ENCODE measurements at places on chromosomes 1 and 21.
A peak's percentile ranks its signal among the peaks of the same experiment; 100 is the strongest.

- DNase-seq, result no peak
Observed at GRCh38 chr1:181583598-181583997, 100.3 kb downstream of the CACNA1E start.

DNA sequence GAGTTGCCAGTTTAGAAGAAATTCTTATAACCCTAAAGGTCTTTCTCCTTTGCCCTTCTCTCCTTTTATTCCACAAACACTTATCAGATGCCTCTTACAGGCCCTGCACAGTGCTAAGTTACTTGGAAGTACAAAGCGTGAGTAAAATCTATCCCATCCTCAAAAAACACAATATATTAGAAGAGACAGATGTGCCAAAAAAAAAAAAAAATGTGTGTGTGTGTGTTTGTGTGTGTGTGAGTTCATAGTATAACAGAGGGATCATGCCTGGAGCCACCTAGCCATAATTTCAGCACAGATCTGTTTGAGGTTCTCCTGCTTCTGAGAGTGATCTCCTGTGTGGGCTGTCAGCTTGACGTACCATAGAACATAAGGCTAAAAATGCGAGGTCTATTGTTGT, 5.0 kb downstream of the FAM20B start:
- DNase-seq, result no peak

DNA sequence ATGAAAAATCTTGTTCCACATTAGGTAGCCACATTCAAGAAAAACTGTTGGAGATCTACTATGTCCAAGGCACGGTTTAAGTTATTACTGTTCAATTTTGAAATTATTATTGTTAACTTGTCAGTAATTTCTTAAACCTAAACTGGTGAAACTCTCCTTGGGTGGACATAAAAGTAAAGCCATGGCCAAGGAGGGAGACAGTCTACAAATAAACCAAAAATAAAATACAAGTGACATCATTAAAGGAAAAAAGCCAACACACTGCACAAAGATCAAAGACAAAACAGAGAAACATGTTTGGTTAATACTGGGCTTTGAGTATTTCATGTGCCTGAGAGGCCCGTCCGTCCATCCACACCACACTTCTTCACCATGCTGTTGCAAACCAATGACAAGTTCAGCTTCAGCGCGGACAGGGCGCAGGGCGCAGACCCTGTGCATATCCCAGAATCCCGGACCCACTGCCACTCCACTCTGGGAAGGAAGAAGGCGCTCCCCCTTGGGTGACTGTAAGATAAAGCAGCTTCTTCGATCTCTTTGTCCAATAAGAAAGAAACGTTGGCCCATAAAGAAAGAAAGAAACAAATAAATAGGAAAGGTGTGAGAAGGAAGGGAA, 918 bp upstream of the RASAL2 start:
- DNase-seq, result no peak

DNA sequence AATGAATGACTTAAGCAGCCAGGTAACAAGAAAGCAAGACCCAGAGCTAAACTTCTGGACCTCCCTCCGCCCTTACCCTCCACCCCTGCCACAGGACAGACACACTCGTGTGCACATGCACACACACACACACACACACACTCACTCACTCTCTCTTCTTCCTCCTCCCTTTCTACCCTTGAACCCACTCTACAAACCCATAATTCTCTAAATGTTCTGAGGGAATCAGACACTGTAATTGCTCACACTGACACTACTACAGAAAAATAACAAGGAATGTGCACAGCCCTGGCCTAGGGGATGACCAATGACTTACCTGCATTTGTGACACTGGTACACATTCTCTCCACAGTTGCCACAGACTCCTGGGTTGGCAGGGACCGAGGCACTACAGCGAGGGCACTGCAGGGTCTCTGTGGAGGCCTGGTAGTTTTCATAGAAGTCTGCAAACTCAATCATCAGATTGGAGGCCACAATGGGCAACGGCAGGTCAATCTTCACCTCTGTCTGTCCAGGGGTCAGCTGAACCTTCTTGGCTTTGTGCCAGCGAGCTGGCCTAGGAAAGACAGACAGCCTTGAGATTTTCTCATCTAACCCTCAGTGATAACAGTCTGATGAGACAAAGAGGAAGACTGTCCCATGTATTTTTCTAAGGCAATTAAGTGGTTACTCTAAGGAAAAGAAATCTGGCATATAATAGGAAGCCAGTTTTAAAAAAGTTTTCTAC, 94.8 kb downstream of the UBR4 start:
- no peak for DNase-seq

- no peak for DNase-seq
Observed at GRCh38 chr1:155003227-155003765, 694 bp downstream of the ZBTB7B start.

DNA sequence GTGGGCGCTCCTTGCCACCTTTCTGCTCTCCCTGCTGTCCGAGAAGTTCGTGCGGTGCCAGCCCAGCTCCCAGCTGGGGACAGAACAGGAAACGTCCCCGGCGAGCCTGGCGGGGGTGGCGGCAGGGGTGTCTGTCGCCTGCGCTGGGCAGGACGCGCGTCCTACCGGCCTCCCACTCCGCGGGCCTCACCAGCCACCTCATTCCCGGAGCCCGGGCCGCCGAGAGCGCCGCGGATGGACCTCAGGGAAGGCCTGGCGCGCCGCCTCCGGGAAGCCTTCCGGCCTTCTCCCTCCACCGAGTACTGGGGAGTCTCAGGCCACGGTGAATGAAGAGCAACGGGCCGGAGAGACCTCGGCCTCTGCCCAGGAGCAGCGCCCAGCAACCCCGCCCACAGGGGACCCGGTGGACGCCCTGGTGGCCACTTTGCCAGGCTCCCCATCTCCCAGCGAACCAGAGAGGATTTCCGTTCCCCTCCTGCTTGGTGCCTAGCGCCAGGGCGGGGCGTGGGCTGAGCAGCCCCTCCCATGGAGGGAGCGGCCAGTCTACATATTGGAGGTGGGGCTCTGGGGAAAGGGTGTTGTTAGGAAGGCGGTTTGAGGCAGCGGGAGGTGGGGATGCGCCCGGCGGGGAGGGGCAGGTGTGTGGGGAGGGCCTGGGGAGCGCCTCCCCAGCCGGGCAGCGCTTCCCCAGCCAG, 9.5 kb upstream of the TNFRSF14 start:
- no peak for DNase-seq

DNA sequence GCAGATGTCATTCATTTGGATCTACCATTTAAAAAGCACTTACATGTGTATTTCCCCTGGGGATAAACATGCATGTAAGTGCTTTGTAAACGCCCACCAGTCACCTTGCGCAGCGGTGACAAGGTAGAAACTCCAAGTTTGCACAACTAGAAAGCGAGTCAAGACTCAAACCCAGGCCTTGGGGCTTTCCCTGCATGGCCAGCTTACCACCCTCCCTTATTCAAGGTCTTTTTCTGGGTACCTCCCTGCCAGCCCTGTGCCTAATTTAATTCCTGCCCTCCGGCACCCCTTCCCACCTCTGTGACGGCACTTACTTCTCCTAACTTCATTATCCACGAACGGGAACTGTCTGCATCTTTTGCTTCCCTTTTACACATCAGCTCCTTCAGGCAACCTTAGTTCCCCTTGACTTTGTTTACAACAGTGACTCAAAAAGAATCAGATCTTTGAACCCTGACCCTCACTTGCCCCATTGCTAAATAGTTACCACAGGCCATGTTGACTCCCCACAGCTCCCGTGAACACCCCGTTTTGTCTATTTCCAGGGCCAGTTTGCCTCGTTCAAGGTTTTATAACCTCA, 138.3 kb upstream of the ETS2 start:
- DNase-seq, result no peak

DNA sequence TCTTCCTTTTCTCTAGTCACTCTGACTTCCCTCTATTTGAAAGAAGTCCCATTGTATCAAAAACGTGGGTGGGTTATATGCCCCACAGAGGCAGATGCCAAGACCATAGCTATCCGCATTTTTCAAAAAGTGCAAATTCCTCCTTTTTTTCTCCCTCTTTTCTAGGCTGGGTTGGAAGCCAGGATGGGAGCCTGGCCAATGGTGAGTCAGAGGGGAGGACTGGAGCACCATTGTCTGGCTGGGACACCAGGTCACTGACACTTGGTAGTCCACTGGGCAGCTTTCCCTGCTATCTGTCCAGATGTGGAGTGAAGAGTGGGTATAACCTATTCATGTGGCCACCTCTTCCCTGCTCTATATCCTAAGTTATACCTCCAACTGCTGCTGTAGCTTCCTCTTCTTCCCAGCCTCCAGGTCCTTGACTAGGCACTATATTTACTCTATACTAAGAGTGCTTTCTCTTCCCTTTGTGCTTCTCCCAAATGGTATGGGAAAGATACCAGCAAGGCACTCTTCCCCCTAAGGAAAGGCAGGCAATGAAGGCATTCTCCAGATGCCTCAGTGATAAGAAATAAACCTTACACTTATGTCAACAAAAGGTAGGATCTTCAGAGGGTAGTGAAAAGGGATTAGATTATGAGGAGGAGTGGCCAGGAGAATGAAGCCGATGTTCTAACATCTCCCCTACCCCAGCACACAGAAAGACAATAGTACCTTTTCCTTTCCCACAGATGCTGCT, 12.9 kb downstream of the PI4KB start:
- DNase-seq, result peak; percentile 69

All from amygdala (tissue), 56 donors.